Sigmoid colon (tissue), 7 donors: ENCODE measurements at places on chromosomes 4 and X. TPM values are rescaled to one million over a fixed set of nuclear protein-coding genes. Genes with fewer than 3 reads are reported as not detected.

DNA sequence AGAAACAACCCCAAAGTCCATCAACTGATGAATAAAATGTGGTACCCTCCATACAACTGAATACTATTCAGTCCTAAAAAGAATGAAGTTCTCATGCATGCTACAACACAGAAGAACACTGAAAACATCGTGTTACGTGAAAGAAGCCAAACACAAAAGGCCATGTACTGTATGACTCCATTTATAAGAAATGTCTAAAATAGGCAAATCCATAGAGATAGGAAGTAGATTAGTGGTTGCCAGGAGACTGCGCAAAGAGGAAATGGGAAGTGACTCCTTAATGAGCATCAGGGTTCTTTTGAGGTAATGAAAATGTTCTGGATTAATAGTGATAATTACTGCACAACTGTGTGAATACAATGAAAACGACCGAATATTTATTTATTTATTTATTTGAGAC lies 23.4 kb downstream of the FBXW7 start:
- no peak for DNase-seq

The TENM3 gene
- total RNA-seq: 46.7 TPM

- no peak for DNase-seq
Observed at GRCh38 chr4:100391863-100392262, 126.0 kb downstream of the EMCN start.

- DNase-seq: no peak
Observed at GRCh38 chrX:134732152-134732551, 73.9 kb upstream of the PLAC1 start.

DNA sequence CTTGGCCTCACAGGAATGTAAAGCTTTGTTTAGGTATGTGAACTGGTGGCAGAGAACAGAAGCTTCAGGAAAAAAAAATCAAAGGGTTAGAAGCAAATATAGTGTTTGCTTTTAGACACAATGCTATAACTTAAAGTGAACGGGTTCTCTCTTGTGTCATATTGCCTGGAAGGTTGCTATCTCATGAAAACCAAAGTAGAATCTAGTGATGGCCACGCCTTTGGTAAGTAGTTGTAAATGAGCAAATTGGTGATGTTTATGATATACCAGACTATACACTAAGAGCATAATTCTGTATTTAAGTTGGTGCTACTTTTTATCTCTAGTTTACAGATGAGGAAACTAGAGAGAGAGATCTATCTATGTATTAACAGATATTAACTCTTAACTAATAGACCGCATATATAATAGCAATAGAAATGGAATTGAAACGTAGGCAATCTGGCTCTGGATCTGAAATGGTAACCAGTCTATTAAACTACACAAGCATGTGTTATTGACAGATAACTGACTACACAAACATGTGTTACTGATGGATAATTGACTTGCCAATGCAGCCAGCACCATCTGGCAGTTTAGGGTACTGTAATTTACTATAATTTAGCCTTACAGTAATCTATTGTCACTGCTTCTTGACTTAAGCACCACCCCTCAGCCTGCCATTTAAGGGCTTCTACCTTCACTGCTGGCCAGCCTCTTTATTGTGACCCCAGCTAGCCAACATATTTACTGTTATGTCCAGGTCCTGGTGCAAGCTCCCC lies 40.8 kb downstream of the HCCS start:
- no peak for DNase-seq

The GABRG1 gene
- not detected for total RNA-seq

DNA sequence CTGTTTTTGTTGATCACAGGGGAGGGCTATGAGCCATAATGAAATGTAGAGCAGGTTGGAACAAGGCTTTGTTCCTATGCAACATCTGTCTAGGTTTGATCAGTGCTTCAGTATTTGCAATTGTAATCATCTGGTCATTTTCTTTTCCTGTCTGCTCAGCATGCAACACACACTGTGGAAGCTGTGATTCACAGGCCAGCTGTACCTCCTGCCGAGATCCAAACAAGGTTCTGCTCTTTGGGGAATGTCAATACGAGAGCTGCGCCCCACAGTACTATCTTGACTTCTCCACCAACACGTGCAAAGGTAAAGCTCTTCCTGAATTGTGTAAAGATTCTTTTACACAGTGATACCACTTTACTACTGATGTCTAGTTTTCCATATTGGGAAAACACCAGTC lies 181.9 kb upstream of the ANXA3 start:
- no peak for DNase-seq

DNA sequence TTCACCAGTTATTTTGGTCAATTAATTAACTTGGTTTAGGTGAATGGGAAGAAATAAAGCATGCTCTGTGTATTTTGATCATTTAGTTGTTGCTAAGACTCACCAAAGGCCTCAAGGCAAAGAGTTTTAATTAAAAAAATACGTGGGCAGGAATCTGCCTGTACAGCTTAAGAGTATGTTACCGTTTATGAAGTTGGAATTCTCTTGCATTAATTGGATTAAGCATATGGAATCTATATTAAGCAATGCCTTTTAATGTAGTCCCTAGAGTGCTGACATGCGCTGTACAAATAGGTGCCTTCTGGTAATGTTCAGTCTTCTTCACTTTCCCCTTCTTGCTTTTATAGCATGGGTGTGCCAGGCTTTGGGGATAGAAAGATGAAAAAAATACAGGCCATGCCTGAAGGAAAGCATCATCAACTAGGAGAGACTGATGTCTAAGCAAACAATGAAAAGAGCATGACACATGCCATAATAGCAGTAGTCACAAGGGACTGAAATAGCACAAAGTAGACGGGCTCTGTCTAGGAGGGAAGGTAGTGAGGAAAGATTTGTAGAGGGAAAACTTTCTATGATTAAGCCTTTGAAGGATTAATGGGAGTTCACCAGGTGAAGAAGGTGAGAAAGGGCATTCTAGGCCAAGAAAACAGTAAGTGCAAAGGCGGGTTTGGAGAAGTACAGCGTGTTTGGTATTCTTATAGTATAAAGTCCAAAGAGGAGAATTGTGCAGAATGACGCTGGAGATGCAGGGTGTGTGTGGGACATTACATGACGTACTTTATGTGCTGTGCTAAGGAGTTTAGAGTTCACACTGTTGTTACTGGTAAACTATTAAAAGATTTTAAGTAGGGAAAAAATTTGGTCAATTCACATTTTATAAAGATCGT lies 226.1 kb upstream of the ANXA3 start:
- DNase-seq: no peak

- DNase-seq: no peak
Observed at GRCh38 chr4:92266521-92266920, 37.2 kb upstream of the GRID2 start.

GRCh38 chrX:132181364-132181763 lies 37.9 kb downstream of the RAP2C start:
- no peak for DNase-seq

GRCh38 chr4:123588631-123589241 lies 192.1 kb downstream of the SPRY1 start:
- no peak for DNase-seq

DNA sequence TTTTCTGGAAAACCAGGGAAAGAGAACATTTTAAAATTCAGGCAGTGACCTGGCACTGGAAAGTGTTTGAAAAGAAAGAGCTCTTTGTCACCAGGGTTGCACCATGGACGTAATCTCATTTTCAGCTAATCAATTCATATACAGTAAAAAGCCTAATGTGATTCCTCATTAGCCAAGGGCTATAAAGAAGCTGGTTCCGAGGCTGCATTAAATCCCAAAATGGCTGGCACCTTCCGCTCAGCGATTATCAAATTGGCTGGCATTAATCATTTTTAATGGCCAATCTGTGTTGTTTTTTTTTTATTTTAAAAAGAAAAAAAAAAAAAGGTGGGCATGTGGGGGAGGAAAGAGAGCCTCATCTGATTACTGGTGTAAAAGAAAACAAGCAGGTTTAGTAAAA lies 341.4 kb downstream of the RAB28 start:
- DNase-seq: no peak

GRCh38 chr4:28373601-28374000 lies 1513.0 kb downstream of the STIM2 start:
- no peak for DNase-seq

DNA sequence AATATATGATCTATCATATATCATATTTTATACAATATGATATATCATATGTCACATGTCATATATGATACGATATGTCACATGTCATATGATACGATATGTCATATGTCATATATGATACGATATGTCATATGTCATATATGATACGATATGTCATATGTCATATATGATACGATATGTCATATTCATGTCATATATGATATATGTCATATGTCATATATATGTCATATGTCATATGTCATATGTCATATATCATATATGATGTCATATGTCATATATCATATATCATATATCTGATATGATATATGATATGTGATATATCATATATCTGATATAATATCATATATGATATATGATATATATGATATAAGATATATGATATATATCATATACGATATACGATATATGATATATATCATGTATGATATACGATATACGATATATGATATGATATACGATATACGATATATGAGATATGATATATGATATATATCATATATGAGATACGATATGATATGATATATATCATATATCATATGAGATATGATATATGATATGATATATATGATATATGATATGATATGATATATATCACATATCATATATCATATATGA lies 122.3 kb upstream of the USP9X start:
- DNase-seq: no peak

The TMEM47 gene
- total RNA-seq: 84.1 TPM

DNA sequence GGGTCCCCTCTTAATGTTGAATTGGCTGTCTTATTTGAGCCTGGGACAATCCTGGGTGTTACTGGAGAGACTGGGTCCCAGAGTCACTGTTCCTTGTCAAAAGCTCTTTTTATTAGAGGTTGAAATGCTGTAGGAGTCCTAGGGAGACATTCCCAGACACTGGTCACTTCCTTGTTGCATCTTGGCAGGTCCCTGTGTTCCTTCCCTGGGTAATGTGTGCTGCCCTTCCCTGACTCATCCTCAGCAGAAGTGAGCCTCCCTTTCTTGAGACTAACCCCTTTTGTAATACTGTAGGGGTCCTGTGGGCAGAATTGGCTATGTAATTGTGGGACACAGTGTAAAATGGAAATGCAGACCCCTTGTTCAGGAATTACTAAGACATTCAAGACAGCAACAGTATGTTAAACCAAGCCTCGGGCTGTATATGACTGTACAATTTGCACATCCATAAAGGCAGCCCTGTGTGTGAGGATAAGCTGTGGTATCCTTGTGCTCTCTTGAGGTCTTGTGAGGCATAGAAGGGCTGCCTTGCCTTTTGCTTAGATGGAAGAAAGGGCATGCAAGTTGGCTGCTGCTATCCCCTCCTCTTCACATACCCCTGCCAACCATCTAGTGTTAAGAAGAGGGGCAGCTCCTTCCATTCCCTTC lies 53.5 kb downstream of the DCLK2 start:
- no peak for DNase-seq

The MGST2 gene
- total RNA-seq: 48.2 TPM

The PABPC1L2A gene
- not detected for total RNA-seq

- no peak for DNase-seq
Observed at GRCh38 chr4:119841361-119841760, 212.8 kb upstream of the PDE5A start.

The C1QTNF7 gene
- 21.4 TPM for total RNA-seq

The ADAM29 gene
- not detected for total RNA-seq
